Activated B cell treated with CpG ODN at 0.5 μM for 24 hours (primary cell): ENCODE measurements at places on chromosomes 5 and 9.

GRCh38 chr5:82494942-82495341 lies 216.8 kb upstream of the RPS23 start:
- no peak for DNase-seq

DNA sequence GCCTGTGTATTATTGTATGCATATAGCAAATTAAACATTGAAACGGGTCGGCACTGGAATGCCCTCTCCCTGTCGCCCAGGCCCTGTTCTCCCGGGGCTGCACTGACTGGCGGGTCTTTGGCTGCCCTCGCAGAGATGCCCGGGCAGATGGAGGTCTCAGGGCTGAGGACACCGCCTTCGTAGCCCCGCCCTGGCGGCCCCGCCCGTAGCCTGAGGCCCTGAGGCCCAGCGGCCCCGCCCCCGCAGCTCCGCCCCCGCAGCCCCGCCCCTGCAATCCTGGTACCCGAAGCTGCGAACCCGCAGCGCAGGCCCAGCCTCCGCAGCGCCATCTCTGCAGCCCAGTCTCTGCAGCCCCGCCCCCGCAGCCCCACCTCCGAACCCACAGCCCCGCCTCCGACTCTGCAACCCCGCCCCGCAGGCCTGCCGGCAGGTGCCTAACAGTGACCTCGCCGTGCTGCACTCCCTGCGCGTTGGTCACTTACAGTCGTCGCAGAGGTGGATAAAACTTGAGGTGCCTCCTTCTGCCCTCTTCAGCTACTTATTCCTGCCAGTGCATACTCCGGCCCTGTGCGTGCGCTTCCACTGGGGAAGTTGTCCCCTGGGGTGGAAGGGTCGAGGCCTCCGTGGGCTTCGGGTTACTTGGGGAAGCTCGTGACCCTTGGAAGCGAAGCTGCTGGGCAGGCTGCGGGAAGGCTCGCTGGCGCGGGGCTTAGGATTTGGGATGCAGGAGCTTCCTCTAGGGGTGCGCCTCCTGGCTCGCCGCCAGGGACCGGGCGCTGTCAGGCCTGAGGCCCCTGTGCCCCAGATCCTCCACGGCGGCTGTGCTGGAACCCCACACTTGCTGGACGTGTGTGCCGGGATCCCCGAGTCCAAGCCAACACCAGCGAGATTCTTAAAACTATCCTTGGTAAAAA lies 72.3 kb downstream of the ICE1 start:
- peak; percentile 76 for DNase-seq

GRCh38 chr9:69121155-69122081 lies 52.7 kb upstream of the TJP2 start:
- DNase-seq, result peak; percentile 45

- no peak for DNase-seq
These were observed 197.1 kb downstream of the ZNF462 start for GRCh38 chr9:107060062-107060461.

GRCh38 chr9:3074247-3074646 lies 230.4 kb upstream of the PUM3 start:
- DNase-seq, result no peak

DNA sequence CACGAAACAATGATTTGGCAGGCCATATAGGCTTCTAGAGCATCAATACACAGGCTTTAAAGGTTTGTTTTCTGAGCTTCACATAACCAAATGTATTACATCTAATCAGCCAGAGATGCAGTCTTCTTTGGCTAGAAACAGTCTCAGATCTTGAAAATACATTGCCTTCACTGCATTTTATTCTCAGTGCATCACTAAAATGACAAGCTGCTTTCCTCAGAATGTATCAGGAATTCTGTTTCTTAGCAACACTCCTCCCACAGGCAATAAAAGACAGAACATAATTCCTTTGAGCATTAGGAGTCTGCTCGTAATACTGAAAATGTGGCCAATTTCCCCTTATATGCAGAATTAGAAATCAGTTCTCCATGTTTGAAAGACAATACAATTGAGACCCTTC lies 36.9 kb downstream of the FEM1C start:
- no peak for DNase-seq
